ENCODE measurements at places on chromosomes 16 and 17.

DNA sequence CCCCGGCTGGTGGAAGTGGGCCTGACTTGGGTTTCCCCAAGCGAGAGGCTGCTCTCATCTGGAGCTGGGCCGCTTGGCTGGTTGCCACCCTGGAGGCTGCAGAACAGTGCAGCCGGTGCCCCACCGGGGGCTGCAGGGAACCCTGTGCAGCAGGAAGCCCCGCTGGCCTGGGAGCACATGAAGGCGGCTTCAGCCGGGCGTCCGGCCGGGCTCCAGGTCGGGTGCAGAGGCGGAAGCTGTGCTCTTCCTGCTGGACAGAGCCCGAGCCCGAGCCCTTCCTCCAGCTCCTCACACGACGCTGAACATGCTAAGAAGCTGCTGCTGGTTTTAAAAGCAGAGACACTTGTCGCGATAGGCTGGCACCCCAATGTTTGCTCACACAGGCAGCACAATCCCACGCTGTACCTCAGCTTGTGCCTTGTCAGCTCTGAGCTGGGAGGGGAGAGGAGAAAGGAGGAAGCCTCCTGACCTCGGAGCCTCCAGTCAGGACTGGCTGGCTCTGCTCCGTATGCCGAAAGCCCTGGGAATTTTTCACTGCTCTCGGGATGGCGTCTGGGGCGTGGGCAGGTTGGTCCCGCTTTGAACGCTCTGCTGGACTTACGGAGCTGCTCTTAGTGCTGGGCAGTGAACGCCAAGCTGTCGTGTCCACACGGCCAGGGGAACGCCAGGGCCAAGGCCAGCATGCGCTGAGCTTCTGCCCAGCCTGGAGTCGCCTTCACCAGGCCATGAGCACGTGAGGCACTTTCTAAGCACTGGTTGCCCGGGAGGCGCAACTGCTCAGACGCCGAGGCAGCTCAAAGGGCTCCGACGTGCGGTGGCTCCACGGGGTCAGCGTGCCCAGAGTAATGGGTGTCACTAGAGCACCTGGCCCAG lies 8.8 kb downstream of the CDK5R1 start:
- DNase-seq, result no peak

GRCh38 chr17:43620581-43620980 lies 41.1 kb downstream of the MEOX1 start:
- no peak for DNase-seq

GRCh38 chr17:77667478-77667877 lies 291.0 kb upstream of the TNRC6C start:
- no peak for DNase-seq

- DNase-seq, result no peak
Measured at GRCh38 chr16:19167710-19168370, at the start of gene SYT17. Gene SYT17 (plus strand): TSS chr16:19168240. CDS start chr16:19168647, 407 bp downstream.

DNA sequence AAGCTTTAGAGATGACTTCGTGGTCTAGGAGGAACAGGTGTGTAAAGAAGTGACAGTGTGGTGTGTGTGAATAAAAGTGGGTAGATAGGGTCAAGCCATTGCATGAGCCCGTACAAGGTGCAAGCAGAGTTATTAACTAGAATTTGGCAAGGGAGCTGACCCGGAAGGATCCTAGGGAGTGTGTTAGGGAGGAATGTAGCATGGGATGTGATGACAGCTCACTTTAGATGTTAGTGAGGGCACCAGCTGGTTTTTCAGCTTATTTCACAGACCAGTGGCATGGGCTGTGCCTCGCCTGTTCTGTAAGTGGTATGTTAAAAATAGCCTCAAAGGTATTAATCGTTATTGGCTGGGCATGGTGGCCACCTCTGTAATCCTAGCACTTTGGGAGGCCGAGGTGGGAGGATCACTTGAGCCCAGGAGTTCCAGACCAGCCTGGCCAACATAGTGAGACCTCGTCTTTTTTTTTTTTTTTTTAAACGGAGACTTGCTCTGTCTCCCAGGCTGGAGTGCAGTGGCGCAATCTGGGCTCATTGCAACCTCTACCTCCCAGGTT lies 8.3 kb downstream of the ANKRD40CL start:
- no peak for DNase-seq

DNA sequence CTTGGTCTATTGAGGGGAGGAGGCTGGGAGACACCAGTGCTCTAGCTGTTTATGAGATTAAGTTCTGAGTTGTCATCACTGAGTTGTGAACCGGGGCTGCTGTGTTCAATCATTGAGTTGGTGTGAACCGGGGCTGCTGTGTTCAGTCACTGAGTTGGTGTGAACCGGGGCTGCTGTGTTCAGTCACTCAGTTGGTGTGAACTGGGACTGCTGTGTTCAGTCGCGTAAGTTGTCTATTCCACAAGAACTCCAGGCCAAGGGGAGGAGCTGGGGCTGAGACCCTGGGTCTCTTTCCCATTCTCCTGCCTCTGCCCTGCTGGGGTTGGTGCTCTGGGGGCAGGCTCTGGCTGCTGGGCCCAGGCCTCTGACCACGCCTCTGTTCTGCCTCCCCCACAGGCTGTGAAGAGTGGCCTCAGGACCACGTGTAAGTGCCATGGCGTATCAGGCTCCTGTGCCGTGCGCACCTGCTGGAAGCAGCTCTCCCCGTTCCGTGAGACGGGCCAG lies 24.5 kb downstream of the WNT9B start:
- no peak for DNase-seq

GRCh38 chr16:11066261-11066870 lies 122.0 kb downstream of the CLEC16A start:
- no peak for DNase-seq

DNA sequence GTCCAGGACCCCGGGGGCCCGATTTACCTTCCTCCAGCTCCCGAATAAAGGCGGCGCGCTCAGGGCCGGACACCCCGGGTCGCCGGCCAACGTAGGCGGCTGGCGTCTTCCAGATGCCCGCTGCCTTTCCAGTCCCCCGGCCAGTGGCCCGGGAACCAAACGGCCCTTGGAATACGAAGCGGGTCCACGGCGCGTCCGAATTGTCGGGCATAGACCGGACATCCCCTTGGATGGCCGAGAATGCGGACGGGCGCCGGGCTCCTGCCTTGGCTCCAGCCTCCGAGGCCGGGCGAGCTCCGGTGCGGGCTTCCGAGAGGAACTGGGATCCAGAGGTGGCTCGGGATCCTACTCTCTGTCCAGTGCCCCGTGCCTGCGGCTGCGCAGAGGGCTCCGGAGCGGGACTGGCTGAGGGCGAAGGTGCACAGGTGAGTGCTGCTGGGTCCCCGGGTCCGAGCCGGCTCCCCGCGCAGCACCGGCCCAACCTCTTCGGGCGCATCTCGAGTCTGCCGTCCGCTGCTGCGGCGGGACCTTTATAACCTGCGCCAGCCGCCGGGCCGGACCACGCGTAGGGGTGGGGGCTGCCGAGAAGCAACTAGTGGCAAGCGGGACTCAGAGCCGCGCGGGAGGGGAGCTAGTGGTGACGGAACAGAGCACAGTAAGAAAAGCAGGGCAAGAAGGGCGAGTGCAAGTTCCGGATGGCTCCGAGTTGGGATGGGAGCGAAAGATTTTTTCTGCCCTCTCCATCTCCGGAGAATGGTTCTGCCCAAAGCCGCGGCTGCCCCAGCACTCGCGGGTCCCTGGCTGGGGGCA lies at the start of gene HAP1:
Gene HAP1 (minus strand): TSS at position 505 of the 810 bp plus-strand sequence. CDS start 9 bp downstream, at position 496.
- DNase-seq, result no peak

- no peak for DNase-seq
Measured at GRCh38 chr17:77087650-77088454, 52.9 kb upstream of the SEC14L1 start.

DNA sequence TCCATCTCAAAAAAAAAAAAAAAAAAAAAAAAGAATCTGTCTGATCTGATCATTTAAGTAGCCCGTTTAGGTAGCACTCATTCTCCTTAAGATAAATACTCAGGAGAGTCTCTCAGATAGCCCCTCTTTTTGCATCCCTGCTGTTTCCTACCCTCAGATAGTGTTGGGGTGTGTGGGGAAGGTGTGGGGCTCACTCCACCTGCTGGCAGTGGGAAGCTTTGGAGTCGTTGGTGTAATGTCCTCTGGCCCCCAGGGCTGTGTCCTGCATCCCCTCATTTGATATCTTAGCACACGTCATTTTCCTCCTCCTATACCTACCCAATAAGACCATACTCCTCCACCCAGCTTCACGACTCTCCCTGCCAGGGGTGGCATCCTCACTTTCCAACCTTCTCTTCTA lies 20.5 kb upstream of the MYH10 start:
- DNase-seq, result no peak

DNA sequence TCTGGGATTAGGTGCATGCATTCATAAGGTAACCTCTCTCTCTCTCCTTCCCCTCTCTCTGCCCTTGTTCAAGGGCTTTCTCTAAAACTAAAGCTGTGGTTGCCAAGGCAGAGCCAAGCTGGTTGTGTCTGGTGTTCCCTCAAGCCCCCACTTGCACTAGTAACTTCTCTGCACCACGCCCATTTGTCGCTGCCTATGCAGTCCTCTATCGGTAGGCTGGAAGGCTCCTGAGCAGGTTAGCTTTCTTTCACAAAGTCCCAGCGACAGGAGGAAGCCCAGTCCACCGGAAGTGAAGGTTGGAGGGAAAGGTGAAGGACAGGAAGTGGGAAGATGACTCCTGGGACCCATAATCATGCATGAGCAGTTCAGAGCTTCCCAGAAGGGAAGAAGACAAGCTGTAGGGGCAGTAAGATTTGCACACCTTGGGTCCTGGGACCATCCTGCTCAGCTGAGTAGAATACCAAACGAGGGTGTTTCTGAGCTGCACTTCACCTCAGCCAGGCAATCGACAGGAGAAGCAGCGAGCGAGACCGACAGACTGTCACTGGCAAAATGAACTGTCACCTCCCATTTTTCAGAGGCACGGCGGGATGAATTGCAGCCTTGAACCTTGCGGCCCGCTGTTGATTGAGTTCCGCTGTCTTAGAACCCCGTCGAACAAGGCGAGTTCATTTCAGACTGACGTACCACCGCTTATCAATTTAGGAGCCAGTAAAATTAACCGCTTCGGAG lies 14.7 kb upstream of the SKAP1 start:
- no peak for DNase-seq

DNA sequence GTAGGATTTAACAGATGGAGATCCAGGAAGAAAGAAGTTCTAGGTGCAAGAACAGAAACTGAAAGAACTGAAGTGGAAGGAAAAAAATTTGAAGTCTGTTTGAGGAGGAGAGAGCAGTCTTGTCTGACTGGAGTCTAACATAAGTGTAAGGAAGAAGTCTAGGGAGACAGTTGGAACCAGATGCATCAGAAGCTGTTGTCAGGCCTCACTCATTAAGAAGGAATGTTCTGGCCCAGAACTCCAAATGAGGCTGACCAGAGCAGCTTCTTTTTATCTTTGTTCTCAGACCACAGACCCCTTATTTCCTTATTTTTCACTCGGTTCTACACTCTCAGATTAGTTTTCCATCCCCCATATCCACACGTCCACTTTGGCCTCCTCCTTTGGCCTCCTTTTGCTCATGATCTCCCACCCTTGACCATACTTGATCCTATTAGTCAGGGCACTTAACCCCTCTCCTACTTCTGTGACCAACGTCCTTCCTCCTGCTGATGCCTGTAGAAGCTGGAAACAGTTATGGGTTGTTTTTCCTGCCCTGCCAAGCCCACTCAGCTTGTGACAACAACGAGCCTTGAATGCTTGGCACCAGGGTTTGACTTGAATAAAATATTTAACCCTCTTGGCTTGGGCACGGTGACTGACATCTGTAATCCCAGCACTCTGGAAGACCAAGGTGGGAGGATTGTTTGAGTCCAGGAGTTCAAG lies 7.0 kb upstream of the MYH2 start:
- DNase-seq, result no peak

GRCh38 chr17:5254903-5255521 lies 20.4 kb upstream of the SCIMP start:
- DNase-seq, result no peak

DNA sequence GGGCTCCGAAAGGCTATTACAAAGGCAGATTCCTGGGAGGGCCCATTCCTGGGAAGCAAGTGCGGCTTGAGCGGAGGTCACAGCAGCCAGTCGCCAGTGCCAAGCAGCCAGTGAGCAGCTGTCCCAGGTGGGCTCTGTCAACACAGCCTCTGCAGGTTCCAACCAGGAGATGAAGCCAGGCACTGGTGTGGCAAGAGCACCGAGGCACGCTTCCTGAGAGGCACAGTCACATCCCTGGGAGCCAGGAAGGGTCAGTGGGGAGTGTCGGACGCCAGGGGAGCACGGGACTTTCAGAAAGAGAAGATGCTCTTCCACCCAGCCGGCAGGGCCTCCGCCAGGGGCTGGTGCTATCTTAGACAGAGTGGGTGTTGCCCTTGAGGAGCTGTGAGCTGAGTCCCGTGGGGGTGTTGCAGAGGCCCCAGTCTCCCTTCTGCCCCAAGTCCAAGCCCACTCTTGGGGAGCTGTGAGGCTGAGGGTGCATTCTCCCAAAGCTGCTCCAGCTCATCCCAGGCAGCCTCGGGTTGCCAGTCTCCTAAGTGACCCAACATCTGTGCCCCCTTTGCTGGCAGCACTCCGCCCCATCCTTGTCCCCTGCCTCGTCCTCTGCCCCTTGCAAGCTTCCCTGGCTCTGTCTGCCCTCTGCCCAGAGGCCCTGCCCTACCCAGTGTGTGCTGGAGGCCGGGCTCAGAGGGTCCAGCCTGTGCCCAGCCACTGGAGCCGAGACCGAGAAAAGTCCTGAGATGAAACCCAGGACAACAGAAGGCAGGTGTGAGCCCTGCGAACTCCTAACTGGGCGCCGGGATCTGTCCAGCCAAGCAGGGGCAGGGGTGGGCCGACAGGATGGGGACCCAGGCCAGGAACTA lies 6.6 kb downstream of the UBALD1 start:
- DNase-seq, result no peak

- no peak for DNase-seq
Measured at GRCh38 chr16:52488837-52489289, 58.1 kb downstream of the TOX3 start.

DNA sequence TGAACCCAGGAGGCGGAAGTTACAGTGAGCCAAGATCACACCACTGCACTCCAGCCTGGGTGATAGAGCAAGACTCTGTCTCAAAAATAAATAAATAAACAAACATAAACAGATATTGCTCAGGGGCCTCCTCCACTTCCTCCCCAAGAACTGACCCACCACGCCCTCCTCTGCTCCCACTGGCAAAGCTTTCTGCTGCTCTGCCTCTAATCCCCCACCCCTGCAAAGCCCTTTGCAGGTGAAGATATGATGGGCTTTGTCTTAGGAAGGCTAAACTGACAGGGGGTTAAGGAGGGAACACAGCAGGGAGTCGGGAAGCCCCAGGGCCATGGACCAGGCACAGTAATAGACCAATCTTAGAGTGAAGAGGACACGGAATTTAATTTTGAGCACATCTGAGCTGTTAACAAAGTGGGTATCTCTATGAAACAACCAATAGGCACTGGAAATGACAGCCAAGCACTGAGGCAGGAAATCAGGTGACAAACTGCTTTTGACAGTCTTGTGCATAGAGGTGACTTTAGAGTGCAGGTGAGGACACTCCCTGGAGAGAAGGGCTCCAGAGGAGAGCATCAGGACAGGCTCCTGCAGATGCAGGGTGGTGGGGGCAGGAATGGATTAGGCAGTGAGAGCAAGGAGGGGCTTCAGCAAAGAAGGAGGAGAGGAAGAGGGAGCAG lies 6.4 kb upstream of the CD300LD start:
- no peak for DNase-seq
